ENCODE measurements at places on chromosomes 16 and 17. TPM values are rescaled to one million over a fixed set of nuclear protein-coding genes. Genes with fewer than 3 reads are reported as not detected.

SHISA9 gene
- 0.75 TPM for total RNA-seq

XYLT1 gene
- 15.0 TPM for total RNA-seq

AHSP gene
- not detected for total RNA-seq

GIT1 gene
- total RNA-seq, result 89.3 TPM

SMIM36 gene
- not detected for total RNA-seq

LLGL2 gene
- 3.4 TPM for total RNA-seq

CACNG1 gene
- total RNA-seq, result 0.32 TPM

DPEP1 gene
- total RNA-seq, result 0.41 TPM

TM4SF5 gene
- total RNA-seq, result not detected

CBX8 gene
- total RNA-seq, result 16.5 TPM

TMEM88 gene
- total RNA-seq, result 6.7 TPM

MT1A gene
- total RNA-seq, result not detected

FGF11 gene
- total RNA-seq, result 6.0 TPM

CD79B gene
- total RNA-seq, result 0.86 TPM

ITGB4 gene
- total RNA-seq, result 1.4 TPM

TNP2 gene
- total RNA-seq, result not detected

CDH13 gene
- total RNA-seq, result 1.1 TPM

SLC47A1 gene
- 4.3 TPM for total RNA-seq

CCL1 gene
- not detected for total RNA-seq

ITGAL gene
- not detected for total RNA-seq

TBC1D26 gene
- total RNA-seq, result 1.9 TPM

ABCC3 gene
- total RNA-seq, result not detected

EXOC3L1 gene
- total RNA-seq, result 0.44 TPM

TPSB2 gene
- not detected for total RNA-seq

CDR2L gene
- total RNA-seq, result 24.1 TPM

CCDC40 gene
- total RNA-seq, result 23.8 TPM

GAST gene
- total RNA-seq, result not detected

KRTAP9-2 gene
- total RNA-seq, result not detected

KAT7 gene
- total RNA-seq, result 93.5 TPM

GAS2L2 gene
- 0.16 TPM for total RNA-seq

CDRT15L2 gene
- total RNA-seq, result not detected

PPP1R27 gene
- not detected for total RNA-seq

AURKB gene
- 186 TPM for total RNA-seq

AGRP gene
- total RNA-seq, result not detected

CCL17 gene
- not detected for total RNA-seq

KRTAP16-1 gene
- not detected for total RNA-seq

GJC1 gene
- total RNA-seq, result 143 TPM

CCT6B gene
- 2.5 TPM for total RNA-seq

KRT25 gene
- total RNA-seq, result not detected

PNMT gene
- 0.84 TPM for total RNA-seq

NUDT21 gene
- total RNA-seq, result 239 TPM

TBC1D3K gene
- not detected for total RNA-seq

ZNF385C gene
- 1.7 TPM for total RNA-seq

CLEC18A gene
- total RNA-seq, result 3.1 TPM

ZNF319 gene
- total RNA-seq, result 13.9 TPM

PIPOX gene
- total RNA-seq, result 3.3 TPM

CRHR1 gene
- 0.41 TPM for total RNA-seq

MEIOC gene
- total RNA-seq, result 0.70 TPM

CD7 gene
- not detected for total RNA-seq

P2RX5 gene
- total RNA-seq, result 1.6 TPM

ABCC12 gene
- 0.07 TPM for total RNA-seq

RAPGEFL1 gene
- total RNA-seq, result 23.3 TPM
